ENCODE measurements at places on chromosomes 2 and 18.

DNA sequence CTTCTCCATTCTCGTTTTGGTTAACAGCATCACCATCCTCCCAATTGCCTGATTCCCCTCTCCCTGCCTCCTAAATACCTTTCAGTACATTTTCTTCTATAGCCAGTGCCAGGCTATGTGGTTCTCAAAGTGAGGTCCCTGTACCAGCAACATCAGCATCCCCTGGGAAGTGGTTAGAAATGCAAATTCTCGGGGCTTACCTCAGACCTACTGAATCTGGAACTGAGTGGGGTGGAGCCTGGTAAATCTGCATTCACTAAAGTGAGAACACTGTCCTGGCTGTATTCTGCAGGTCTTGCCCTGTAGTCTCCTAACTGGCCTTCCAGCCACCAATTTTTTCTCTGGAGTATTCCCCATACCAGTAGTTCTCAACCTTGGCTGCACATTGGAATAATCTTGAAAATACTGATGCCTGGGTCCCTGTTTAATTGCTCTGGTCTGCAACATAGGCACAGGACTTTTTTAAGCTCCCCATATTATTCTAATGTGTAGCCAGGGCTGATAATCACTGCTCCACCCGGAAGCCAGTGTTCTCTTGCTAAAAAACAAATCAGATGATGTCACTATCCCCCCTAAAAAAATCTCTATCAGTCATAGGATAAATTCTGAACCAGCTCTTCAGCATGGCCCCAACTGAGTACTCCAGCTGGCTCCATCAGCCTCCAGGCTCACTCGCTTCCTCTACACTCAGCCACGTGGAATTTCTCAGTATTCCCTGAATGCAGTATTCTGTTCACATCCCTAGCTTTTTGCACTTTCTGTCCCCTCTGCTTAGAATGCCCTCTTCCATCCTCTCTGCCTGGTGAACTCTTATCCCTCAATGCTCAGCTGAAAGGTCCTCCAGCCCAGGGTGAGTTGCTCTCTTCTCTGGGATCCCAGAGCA lies 98.4 kb downstream of the CDK15 start:
- DNase-seq: no peak

DNA sequence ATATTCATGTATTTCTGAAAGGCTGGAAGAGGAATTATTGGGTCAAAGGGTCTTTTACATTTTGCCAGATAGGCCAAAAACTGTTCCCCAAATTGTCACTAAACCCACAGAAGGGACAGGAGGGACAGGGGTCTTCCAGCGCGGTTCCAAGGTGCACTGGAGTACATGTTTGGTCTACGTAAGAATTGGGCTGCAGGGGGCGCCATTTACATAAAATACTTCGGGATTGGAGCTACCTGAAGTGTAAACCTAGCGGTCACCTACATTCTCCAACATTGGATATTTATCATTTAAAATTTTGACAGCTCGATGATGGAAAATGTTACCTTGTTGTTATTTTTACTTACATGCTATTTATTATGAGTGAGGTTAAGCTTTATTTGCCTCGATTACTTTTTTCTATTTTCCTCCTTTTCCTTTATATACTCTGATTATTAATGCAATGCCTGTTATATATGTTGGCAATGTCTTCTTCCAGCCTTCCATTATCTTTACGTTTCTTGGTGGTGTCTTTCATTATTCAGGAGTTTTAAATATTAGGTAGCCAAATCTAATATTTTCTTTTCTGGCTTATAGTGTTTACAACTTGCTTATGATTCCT lies 43.0 kb upstream of the RAB6C start:
- DNase-seq: no peak

DNA sequence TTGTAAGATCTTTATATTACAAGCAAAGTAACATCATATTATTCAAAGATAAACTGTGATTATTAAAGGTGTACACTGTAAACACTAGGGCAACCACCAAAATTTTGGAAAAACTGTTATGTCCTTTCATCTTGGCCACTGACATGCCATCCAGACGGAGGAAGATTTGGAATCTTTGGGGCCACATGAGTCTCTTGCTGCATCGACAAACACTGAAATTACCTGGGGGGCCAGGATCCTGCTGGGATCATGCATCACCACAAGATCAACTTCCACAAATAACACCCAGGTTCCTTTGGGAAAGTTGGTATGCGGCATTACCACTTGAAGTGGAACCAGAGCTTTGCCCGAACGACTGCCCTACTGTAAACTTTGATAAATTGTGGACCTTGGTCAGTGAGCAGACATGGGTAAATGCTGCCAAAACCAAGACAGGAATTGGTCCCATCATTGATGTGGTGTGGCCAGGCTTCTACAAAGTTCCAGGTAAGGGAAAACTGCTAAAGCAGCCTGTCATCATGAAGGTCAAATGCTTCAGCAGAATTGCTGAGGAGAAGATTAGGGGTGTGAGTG lies 110.6 kb upstream of the UXS1 start:
- no peak for DNase-seq

- no peak for DNase-seq
Measured at GRCh38 chr2:67311536-67311935, 85.6 kb upstream of the ETAA1 start.

GRCh38 chr18:64131314-64131713 lies 17.6 kb downstream of the LINC00305 start:
- DNase-seq: no peak

GRCh38 chr2:181289698-181290097 lies 167.5 kb upstream of the ITGA4 start:
- DNase-seq: no peak

DNA sequence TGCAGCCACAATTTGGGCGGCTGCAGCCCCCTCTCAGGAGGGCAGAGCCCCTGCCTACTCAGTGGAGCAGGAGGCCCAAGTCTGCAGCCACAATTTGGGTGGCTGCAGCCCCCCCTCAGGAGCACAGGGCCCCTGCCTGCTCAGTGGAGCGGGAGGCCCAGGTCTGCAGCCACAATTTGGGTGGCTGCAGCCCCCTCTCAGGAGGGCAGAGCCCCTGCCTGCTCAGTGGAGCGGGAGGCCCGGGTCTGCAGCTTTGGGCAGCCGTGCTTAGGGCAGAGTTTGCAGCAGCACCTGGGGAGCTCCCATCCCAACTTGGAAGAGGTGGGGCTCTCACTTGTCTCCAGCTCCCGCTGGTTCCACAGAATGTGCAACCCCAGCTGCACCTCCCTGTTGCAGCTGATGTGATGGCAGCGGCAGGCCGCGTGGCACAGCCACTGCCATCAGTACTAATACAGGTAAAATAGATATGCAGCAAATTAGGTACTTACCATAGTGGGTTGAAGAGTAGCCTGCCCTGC lies 99.4 kb downstream of the TWIST2 start:
- DNase-seq: no peak

- no peak for DNase-seq
Measured at GRCh38 chr2:240795916-240796510, 24.0 kb downstream of the KIF1A start.

GRCh38 chr2:219419331-219420197 lies 1.4 kb downstream of the DES start:
- DNase-seq: no peak

DNA sequence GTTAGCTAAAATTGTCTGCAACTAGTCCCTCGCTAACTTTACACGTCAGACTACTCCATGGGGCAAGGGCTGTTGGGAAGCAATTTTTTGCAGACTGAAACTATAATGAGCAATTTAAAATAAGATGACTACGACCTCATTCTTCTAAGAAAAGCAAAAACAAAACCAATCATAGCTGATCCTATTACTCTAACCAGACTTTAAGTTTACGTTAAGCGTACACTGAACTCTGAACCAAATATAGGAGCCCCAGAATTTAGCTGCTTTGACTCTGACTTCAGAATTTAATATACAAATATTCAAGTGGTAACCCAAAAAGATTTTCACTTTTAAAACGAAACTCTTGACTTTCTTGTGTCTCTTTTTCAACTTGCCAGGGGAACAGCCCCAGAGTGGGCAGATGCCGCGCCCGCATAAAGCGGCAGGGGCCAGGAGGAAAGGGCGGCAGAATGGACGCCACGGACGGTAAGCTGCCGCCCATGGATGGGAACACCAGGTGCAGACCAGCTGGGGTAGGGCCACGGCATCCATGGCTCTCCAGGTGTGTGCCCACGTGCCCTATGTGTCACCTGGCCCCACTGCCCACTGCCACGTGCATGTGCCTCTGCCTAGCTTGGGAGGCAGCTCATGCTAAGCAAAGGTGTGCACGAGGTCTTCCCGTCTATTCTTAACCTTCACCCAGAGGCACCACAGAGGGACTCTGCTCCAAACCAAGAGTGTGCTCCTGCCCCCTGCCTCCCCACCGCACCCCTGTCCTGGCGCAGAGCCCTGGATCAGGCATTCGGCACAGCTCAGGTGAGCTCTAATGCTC lies 217.6 kb downstream of the HDAC4 start:
- no peak for DNase-seq

GRCh38 chr2:120246546-120247300 lies 5.9 kb upstream of the RALB start:
- DNase-seq: no peak

- no peak for DNase-seq
Measured at GRCh38 chr2:176083796-176084261, at the start of gene EVX2. Gene EVX2 (minus strand): TSS chr2:176083962. CDS start chr2:176083776, 186 bp downstream.

GRCh38 chr2:172200495-172201085 lies 97.9 kb upstream of the DLX2 start:
- DNase-seq: no peak

DNA sequence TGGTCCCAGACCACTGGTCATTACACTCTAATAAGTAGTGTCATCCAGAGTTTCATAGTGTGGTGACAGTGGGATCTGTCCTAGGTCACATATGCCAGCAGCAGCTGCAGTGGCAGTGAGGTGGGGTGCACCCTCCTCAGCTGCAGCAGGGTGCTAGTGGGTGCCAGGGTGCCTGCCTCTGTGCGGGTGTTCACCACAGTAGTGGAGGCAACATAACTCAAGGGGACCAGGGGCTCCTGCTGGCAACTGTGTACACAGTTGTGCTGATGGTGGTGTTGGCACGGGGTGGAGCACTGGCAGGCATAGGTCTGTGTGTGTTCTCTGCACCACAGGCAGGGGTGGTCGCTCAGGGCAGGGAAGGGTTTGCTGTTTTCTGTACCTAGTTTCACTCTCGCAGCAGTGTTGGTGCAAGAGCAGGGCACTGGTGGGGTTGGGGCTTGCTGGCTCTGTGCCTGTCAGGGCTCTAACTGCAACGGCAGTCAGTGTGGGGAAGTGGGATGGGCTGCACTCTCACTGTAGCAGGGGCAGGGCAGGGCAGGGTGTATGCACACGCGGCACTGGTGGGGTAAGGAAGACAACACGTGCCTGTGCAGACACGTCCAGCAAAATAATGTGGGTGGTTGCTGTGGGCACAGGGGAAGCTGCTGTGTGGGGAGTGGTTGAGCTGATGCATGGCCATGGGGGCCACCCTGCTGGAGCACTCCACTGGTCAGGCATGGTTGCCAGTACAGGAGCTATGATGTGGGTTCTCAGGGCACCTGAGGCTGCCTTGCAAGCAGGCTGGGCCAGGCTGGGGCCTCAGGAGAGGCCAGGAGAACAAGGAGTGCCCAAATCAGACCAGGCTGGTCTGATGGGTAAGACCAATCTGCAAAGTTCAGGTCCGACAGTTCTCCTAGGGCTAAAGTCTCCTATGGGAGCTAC lies 226.6 kb downstream of the MEIS1 start:
- DNase-seq: no peak

DNA sequence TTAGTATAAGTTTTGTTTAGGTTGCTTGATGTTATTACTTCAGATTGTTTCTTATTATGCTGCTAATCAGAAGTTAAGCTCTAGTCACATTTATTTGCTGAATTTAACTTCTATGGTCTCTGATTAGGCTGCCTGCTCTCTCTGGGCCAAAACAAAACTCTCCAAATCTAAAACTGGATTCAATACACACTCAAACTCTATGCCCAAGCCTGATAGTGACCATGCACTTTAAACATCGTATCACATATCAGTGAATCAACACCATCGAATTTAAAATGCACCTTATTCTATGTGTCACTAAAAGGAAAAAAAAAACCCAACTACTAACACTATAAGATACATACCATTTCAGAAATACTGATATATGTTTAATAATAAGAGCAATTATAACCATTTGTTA lies 76.9 kb upstream of the FRZB start:
- DNase-seq: no peak

DNA sequence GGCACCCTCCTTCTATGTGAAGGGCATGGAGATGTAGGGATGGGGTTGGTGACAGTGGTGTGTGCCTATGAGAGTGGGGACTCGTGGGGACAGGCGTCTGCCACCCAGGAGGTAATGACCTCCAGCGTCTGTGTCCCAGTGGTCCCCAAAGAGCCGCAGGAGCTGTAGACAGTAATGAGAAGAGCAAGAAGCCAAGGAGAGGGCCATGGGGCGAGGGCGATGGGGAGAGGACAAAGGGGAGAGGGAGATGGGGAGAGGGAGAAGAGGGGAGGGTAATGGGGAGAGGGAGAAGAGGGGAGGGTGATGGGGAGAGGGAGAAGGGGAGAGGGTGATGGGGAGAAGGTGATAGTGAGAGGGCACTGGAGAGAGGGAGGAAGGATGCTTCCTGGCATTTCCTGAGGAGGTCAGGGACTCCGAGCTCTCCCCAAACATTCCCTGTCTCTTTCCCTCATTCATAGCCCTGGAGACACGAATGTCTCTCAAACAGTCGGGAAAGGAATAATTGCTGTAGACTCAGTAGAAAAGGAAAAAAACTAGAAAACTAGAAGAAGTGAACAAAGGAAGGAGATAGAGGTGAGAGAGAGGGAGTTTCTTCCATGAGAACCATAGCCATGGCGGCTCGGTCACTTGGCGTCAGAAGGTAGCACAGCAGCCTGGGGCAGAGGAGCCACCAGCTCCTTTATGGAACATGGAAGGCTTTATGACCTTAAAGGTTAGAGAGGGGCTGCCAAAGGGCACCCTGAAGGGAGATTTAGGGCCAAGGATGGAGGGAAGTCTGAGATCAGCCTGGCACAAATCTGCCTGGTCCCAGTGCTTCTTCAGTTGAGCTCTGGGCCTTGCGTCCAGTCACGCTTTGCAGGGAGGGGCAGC lies 39.5 kb downstream of the PSD4 start:
- DNase-seq: no peak

GRCh38 chr2:150370561-150370960 lies 116.9 kb downstream of the RND3 start:
- DNase-seq: no peak

DNA sequence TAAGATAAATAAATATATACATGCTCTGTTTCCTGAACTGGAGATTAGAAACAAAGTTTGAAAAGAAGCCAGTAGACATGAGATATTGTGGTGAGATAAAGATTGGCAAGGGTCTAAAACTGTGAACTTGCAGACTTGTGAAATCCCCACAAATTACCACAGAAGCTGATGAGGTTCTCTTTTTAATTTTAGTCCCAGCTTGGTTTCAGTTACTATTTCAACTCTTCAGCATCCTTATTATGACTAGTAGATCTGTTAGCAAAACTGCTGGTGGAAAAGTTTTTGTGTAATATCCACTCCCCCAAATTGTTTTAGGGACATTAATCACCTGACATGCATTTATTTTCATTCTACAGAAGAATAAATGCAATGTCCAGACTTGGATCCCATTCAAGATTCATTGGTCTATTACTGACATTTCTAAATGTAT lies 20.8 kb downstream of the RASGRP3 start:
- DNase-seq: no peak

DNA sequence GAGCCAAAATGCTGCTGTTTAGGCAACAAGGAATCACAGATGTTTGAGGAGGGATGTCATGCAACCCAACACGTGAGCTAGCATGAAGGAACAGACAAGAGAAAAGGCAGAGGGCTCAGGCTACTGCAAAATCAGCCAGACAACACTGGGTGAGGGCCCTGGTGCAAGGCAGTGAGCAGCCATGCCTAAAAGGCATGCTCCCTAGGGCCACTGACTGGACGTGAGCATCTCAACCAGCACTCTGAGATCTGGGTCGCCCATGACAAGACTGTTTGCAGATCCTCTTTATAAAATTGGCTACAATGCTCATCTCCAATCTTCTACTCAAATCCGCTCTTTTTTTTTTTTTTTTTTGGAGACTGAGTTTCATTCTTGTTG lies 49.1 kb downstream of the KIAA2012 start:
- DNase-seq: no peak
